ENCODE measurements at places on chromosomes 5 and 9.

DNA sequence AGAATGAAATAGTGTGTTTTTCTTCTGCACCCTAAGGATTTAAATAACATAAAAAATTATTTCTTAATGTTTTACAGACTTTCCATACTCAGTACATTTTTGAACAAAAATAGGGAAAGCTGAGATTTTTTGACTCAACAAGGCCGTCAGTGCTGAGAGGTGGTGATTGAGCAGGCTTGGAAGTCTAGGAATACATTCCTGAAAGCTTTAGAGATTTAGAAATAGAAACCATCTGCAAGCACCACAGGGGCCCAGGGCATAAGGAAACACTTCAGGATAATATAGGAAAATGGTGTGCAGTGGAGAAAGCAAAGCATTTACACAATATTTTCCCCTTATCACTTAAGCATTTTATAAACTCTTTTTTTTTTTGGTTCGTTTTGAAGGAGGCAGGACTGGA is 5.2 kb downstream of the BASP1 start:
- DNase-seq, result no peak

DNA sequence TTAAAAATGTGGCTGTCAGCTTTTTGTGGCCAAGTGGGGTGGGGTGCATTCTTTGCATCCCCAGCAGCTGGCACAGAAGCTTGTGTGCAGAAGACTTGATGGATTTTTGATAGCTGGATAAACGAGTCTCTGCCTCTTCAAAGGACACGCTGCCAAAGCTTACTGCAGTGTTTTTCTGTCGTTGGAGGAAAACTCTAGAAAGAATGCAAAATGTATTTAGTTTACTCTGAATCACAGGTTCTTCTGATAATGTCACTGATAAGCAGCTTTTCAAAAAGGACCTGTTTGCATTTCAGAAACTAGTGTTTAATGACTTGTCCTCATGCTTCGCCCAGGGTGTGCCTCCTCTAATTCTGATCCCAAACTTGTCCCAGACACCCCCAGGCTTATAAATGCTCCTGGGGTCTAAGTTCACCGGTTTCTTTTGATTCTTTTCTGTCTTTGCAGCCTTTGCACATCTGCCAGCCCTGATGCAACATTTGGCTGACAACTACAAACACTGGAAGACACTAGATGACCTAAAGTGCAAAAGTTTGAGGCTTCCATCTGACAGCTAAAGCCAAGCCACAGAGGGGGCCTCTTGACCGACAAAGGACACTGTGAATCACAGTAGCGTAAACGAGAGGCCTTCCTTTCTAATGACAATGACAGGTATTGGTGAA is 66.0 kb downstream of the WDR41 start:
- DNase-seq, result no peak

- no peak for DNase-seq
These were observed 50.1 kb downstream of the MACROH2A1 start for GRCh38 chr5:135348918-135349317.

DNA sequence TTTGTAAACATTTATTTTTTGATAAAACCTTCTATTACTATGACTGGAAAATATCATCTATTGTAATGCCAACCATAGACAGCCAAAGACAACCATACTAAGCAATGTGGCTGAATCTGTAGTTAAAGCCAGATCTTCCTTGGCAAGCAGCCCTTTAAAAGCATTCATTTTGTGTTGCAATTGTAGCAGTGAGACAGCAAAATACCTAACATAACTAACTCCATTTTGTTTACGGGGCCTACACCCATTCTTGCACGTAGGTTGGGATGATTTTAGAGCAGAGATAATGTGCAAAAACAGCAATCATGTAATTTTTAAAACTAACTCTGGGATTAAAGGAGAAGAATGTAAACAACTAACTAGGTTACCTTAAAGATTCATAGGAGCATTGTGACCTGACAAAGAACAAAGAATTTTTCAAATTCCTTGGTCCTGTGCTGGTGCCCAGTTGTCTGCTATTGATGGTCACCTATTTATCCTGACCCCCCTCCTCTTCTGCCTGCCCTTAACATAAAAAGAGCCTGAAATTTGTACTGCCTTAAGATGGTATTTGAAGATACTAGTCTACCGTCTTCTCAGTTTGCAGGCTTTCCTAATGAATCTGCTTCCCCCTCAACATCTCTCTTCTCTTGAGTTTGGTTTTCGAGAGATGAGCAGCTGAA is 10.6 kb downstream of the IFNA1 start:
- DNase-seq, result no peak

DNA sequence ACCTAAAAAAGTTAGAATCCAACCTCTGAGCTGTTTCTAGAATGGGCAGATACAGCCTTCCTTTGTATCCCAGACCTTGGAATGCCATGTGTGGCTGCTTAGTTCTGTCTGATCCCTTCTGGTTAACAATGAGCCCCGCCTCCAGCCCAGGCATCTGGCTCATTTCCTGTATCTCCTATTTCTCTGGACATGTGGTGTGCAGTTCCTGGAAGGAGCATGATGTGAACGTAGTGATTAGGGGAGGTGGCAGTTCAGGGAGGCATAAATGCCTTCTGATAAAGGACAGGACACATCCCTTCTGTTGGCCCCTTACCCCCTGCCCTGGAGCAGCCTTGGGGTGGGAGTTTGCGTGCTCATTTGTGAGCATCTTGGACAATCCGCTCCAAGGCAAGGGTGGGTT is 243.0 kb downstream of the ZSWIM6 start:
- no peak for DNase-seq

DNA sequence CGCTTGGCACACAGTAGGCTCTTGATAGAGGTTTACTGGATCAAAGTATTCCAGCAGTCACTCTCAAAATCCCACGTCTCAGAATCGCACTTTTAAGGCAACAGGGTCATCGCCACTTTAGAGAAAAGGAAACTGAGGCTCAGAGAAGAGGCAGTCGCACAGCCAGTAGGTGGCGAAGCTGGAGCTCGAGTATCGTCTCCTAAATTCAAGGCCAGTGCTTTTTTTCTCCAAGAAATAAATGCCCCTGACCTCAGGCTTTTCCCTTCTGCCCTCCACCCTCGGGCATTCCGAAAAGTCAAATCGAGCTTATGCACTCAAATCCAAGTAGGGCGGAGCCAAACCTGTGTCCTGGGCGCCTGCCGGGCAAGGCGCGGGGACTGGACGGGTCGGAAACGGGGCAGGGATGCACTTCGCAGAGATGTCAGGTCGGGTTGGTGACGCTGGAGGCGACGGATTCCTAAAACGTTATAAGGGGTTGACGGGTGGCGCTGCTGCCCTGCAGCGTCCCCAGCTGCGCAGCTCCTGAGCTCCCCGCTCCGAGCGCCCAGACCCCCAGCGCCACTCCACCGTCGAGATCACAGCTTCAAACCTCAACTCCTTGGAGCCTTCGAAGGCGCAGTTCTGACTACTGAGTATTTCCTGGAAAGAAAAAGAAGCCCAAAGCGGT is 4.7 kb upstream of the FOXB2 start:
- no peak for DNase-seq

DNA sequence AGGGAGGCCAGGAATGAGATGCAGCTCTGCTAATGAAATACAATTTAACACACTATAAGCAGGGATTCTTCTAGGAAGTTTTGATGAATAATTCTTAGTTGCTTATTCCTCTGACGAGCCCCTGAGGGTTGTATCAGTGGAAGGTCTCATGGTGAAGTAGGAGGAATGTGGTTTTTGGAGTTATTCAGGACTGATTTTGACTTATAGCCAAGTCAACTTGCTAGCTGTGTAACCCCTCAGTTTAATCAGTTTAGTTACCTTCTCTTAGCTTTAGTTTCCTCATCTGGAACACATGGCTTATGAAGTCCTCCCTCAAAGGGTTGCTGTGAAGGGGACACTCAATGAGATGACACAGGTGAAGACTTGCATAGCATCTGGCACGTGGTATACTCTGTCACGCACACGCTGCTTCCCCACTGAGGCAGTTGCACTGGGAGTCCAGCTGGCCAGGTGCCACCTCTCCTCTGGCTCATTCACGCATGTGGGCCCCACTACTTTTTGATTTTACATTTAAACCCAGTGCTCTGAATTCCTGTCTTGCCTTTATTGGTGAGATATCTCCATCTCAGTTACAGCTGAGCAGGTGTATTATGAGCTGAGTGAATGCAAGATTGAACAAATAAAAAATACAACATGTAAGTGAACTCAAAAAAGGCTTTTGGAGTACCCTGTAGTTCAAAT is 415.0 kb downstream of the ARHGEF28 start:
- no peak for DNase-seq

DNA sequence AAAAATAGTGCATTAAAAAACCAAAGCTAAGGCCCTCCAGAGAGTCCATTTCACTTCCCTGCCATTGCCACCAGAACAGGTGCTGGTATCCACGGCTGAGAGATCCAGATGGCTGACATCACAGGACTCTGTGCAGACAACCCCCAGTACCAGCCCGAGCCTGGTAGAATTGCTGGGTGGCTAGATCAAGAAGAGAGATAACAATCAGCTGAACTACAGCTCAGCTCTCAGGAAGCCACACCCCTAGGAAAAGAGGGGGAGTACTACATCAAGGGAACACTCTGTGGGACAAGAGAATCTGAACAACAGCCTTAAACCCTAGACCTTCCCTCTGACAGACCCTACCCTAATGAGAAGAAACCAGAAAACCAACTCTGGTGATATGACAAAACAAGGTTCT is 73.8 kb upstream of the SLIT3 start:
- DNase-seq, result no peak

DNA sequence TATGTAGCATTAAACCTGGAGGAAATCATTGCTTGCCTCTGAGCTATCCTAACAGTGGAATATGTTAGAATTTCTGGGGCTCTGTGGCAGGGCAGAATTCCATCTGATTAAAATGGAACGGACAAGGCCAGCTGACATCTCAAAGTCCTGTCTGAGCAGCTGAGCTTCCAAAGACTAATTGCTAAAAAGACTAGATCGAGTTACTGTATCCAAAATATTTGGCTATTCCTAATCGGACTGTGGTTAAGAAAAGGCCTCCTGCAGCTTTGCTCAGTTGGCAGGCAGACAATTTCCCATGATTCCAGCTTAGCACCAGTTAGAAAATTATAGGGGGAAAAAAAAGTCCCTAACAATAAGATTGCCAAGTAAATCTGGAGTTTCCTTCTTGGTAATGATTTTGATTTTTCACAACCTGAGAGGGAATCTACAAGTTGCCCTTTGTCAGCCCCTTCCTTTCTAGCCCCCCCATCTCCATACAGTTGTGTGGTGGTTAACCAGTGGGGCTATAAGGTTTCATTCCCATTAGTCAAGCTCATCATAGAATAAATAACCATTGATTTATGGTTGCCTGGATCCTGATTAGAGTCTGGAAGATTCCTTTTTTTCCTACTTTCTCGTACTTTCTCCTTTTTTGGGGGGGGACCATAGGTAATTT is 26.4 kb downstream of the PTGR1 start:
- no peak for DNase-seq

DNA sequence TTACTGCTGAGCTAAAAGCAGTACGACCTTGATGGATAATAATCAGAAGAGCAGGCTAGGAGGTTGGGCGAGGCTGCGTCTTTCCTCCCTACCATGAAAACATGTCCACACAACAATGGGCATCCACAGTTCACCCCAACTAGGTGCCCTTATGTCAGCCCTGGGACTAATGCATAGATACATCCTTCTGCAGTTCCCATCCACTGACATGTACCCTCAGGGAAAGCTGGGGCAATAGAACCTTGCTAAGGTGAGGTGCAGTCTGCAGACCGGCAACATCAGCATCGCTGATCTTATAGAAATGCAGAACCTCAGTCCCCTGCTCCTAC is 697 bp upstream of the PRUNE2 start:
- no peak for DNase-seq

GRCh38 chr5:170471551-170472178 is 32.2 kb upstream of the KCNIP1 start:
- DNase-seq, result no peak

GRCh38 chr5:15489571-15490235 is 10.3 kb upstream of the FBXL7 start:
- no peak for DNase-seq

DNA sequence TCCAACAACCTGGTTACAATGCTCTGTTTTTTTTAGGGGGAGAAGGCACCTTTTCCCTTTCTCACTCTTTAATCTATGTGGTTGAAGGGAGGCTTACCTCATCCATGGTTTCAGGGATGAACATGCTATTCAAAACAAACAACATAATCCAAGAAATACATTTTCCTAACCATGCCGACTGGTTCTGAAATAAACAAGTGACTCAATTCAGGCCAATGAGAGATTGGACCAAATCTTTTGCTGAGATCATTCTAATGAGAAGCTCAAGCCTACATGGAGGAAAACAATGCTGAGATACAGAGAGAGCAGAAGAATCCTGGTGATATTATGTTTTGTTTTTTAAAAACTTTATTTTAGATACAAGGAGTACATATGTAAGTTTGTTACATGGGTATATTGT is 46.8 kb upstream of the ELL2 start:
- DNase-seq, result no peak

GRCh38 chr5:115601701-115602590 is at the start of gene TICAM2:
Gene TICAM2, minus strand, starts transcription at chr5:115602479. Its CDS starts 21,223 bp downstream, at chr5:115581256.
- DNase-seq, result no peak

- DNase-seq, result no peak
These were observed 12.5 kb upstream of the CHD1 start for GRCh38 chr5:98941131-98941883.

DNA sequence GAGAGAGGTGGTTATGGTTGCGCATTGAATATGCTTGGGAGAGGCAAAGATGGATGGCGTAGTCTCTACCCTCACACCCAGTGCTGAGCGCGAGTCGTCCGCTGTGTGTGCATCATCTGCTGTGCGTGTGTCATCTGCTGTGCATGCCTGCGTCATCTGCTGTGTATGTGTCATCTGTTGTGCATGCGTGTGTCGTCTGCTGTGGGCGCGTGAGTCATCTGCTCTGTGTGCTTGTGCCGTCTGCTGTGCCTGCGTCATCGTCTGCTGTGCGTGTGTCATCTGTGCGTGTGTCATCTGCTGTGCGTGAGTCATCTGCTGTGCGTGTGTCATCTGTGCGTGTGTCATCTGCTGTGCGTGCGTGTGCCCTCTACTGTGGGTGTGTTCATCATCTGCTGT is 68.0 kb upstream of the IRX4 start:
- DNase-seq, result no peak

GRCh38 chr5:175003531-175003930 is 279.1 kb downstream of the MSX2 start:
- no peak for DNase-seq

DNA sequence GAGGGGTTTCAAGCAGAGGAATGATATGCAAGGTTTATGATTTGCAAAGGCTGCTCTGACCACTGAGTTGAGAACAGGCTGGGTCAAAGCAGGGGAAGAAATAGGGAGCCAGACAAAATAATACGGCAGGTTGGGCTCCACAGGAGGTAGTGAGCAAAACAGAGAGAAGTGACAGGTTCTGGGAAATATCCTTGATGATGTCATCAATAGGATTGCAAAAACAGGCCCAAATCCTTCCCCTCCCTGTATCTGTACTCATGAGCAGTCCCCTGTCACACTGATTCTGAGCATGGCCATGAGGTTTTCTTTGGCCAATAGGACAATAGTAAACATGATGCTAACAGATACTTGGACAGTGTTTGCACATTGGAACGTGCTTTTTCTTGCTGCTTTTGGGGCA is 471.8 kb upstream of the BRINP1 start:
- no peak for DNase-seq

DNA sequence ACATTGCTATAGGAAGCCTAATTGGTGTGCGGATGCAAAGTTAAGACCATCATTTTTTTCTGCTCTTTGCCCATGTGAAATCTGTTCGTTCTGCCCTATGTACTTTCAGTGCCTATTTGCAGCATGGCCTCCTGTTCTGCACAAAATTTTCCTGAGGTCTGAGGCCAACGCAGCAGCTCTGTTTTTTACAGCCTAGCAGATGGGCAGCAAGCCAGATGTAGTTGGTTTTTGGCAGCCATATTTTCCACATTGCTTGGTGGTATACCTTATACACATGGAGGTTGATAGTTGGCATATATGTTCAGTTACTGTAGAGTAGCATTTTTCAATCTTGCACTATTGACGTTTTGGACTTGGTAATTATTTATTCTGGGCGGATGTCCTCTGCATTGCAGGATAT is 133.5 kb upstream of the MRPS30 start:
- DNase-seq, result no peak

Data from SW 1271 (cell line).